Amniotic stem cell (primary cell): ENCODE measurements at places on chromosomes 13 and 19.

- DNase-seq, result no peak
Measured at GRCh38 chr19:3420909-3421619, 54.7 kb downstream of the NFIC start.

DNA sequence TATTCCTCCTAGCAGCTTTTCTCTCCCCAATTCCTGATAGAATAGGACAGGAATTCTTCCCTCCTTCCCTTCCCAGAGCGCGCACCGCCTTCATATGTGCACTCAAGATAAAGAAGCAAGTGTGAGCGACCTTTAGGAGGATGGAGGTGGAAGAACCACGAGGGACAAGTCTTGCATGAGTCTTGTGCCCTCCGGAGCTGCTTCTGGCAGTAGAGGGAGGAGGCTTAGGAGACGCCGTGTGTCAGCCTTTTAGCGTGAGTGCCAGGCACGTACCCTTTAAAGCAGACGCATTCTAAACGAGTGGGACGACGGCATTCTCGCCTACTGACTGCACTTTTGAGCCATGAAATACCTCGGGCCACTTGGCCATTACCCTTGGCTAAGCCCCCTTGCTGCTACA, 95.4 kb upstream of the RAP2A start:
- DNase-seq, result no peak

GRCh38 chr13:32851083-32852069, 164.8 kb upstream of the KL start:
- DNase-seq, result no peak

DNA sequence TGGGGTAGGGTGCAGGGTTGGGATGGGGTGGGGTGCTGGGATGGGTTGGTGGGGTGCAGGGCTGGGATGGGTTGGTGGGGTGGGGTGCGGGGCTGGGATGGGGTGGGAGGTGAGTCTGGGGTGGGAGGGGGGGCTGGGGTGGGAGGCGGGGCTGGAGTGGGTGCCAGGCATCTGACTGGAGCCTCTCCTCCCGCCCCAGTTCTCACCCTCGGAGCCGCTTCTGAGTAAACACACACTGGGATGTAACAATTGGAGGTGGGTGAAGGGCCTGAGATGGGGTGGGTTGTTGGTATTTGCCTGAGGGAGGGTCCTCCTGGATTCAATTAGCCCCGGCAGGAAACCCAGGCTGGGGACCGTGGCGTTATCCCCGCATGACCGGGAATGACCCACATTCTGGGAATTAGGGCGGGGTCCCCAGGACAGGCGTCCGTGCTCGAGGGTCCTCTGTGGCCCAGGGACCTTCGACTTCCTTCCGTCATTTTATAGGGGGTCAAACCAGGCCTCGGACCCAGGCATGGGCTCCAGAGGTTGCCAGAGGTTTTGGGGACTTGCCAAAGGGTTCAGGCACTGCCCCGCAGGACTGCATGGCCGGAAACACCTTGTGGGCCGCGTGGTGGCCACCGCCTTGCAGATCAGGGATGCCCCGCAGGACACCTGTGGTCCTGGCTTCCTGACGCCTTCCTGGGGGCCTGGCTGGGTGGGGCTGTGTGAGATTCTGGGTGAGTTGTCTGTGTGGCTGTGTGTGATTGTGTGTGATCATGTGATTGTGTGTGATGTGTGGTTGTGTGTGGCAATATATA, 1.4 kb downstream of the TMPRSS9 start:
- no peak for DNase-seq

GRCh38 chr19:17784201-17785008, 10.5 kb upstream of the B3GNT3 start:
- no peak for DNase-seq

DNA sequence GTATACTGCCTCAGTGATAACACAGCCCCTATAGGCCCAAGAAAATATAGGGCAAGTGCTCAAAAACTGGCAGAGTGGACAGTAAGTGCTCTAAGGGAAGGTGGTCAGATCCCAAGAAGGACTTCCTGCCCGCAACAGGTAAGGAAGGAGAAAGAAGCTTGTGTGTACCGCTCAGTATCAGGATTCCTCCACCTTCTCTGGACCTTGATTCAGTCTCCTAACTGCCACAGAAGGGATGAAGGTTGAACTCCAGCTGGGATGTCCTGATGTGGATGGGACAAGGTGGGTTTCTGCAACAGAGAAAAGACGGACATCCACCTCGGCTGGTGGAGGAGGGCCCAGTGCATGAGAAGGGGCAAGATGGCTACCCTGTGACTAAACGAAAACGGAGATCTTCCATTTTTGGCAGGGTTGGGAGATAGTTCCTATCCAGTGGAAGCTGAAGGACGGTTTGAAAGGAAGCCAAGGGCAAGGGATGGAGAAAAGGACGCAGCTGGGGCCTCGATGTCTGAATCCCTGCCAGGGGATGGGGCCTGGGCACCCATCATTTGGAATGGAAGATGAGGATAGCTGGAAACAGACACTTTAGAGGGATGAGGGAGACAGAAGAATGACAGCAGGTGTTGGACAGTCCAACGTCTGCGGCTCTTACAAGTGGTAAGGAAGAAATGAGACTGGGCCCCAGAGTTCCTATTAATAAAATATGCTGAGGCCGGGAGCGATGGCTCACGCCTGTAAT, 1.3 kb upstream of the ATF5 start:
- no peak for DNase-seq

- DNase-seq, result no peak
Measured at GRCh38 chr13:74868049-74868448, 613.9 kb downstream of the TBC1D4 start.

DNA sequence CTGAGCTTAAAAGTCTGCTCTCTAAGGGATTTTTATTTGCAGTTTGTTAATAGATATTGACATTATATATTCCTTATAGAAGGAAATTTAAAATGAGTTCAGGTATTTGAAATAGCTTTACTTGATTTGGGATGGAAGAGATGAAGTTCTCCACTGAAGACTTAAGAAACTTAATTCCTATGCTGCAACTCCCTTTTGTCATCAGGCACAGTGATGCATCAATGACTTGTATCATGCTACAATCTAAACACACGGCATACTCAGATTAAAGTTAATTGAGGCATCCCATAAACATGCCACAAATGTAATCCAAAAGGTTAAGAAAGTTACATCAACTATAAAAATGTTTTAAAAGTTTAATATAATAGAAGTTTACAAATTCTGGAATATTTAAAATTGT, 109.0 kb downstream of the STARD13 start:
- no peak for DNase-seq

DNA sequence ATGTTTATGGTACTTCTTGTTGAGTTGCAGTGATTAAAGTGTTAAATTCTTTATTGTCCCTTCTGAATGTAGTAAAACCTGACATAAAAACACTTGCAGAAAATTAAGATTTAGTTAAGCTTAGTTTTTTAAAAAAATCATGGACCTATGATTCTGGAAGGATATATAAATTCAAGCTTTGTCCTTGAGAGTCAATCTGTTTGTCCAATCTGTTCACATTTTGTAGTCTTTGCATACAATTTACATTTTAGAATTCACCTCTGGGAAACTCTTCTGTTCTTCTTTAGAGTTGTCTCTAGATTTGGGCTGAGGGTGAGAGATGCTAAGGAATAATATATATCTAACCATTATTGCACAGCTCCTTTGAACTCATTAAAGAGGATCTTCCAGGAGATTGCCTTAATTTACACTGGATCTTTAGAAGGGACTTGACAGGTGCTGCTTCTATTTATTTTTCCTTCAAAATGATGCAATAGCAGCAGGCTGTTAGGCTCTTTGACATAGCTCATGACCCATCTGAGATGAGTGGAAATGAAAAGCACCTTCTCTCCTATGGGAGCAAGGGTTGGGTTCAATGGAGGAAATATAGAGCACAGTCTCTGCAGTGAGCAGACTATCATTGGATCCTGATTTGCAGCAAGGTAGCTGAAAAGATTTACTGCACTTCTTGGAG, 433.9 kb downstream of the GPC6 start:
- no peak for DNase-seq

DNA sequence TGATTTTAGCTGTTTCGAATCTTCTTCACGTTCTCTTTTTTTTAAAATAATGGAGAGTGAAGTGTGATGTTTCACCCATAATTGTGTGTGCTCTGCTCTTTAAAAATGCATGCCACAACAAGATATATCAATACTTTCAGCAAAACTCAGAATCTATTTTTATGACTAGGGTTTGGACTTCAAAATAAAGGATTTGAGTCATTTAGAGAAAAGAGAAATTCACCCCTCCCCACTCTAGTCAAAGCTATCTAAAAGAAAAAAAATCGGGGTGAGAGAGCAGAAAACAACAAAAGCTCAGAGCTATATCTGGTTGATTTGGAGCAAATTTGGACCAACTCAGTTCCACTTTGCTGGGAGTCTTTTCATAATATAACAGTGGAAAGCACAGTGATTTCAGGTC, 244.5 kb downstream of the DNAJC15 start:
- no peak for DNase-seq
